Gastrocnemius medialis (tissue), 4 donors: ENCODE measurements at places on chromosomes 1 and 21. TPM values are rescaled to one million over a fixed set of nuclear protein-coding genes. Genes with fewer than 3 reads are reported as not detected.
A peak's percentile ranks its signal among the peaks of the same experiment; 100 is the strongest.

DNA sequence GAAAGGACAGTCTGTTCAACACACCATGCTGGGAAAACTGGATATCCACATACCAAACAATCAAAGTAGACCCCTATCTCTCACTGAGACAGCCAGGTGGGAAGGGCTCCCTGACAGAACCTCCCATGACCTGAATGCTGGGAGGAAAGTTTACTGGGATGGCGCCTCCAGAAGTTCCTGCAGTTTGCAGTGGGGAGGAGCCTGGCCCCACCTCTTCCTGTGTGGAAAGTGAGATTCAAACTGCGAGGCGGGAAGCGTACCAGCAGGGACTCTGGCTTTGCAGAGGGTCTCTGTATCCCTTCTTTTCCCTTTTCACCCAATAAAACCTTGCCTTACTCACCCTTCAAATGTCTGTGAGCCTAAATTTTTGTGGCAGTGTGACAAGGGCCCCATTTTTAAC lies 190.7 kb downstream of the HHIPL2 start:
- no peak for DNase-seq

DNA sequence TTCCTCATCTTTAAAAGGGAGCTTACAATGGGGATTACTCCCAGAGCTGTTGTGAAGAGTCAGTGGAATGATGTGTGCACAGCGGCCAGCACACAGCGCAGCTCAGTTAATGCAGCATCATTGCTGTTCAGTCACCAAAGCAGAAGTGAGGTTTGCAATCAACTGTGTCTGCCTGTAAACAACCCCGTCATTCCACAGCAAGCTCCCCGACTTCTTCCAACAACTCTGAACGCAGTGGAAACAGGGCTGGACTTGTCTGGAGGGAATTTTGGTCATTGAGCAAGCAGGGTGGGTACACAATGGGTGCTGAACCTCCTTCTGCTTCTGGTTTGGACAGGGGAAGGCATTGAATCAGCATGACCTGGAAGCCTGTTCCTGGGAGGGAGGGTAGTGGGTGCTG lies 347.4 kb downstream of the PTPRU start:
- no peak for DNase-seq

DNA sequence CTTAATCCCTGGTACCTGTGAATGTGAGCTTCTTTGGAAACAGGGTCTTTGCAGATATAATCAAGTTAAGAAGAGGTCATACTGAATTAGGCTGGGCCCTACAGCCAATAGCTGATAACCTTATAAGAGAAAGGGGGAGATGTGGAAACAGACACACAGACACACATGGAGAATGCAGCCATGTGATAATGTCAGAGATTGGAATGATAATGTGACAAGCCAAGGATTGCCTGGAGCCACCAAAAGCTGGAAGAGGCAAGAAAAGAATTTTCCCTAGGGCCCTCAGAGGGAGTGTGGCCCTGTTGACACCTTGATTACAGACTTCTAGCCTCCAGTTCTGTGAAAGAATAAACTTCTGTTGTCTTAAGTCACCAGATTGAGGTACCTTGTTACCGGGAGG lies 114.5 kb upstream of the SOD1 start:
- no peak for DNase-seq

- no peak for DNase-seq
Observed at GRCh38 chr1:41616563-41616962, 132.1 kb upstream of the EDN2 start.

DNA sequence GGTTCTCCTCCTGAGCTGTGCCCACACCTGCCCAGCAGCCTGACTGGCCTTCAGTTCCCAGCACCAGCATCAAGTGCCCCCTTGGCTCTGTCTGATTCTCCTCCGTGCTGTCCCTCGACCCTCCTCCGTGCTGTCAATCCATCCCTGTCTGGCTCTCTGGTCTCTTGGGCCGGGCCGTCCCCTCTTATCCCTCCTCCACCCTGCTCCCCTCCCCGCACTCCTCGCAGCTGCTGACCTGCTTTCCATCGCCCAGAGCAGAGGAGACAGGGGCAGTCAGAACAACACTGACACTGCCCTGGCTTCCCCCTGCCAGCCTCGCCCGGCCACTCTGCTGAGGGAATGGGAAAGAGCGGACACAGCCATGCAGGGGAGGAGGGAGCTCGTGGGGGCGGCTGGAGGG lies 267.4 kb downstream of the CAMTA1 start:
- no peak for DNase-seq

- peak; percentile 51 for DNase-seq
Observed at GRCh38 chr1:23376890-23377811, 7.5 kb upstream of the ZNF436 start.

DNA sequence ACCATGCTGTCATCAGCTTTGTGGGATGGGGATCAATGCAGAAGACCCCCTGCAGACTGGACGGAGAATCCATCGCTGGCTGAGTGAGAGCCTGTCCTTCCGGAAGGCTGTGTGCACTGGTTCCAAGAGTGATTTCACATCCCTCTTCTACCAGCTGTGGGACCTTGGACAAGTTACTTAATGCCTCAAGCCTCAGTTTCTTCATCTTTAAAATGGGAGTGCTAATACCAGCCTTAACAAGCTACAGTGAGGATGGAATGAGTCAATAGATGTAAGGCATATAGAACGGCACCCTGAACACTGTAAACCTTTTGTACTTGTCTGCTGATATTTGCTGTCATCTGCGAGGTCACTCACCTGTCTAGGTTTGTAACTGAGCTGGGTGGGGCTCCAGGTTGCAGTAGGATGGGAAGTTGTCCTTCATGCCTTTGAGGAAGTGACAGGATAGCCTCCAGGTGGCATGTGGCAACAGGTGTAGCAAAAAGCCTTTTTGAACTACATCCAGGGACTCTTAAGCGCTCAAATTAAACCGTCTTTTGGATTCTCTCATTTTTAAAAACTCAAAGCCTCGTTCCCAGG lies 27.5 kb downstream of the TMEM51 start:
- DNase-seq = no peak

GRCh38 chr1:79190074-79190473 lies 183.5 kb upstream of the ADGRL4 start:
- no peak for DNase-seq

DNA sequence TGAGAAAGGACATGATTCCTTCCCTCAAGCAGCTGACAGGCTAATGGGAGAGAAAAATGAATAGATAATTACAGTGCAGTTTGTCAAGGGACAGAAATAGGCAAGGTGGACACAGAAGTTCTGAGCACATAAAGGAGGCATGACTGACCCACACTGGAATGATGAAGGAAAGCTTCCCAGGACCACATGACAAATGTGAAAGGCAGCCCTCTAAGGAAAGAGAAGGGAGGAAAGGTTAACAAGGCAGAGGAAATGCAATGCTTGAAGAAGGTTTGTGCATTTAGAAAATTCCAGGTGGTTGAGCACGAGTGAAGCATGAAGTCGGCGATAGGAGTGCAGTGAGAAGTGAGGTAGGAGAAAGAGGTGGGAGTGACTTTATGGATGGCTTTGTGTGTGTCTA lies 37.4 kb downstream of the LAMC2 start:
- no peak for DNase-seq

DNA sequence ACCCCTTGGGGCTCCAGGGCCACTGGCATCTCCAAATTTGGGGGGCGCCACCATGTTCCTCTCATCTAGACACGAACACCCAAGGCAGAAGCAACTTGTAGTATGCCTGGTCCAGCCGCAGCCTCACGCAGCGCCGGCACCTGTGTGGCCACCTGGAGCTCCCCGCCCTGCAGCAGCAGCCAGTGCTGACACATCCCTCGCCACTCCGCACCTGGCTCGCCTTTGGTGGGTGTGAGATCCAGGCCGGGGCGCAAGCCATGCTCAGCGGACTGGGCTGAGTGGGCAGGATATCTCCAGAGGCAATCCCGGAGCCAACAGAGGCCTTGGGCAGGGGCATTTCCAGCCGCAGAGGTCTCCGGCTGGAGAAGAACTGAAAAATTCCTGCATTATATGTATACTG lies 1563.7 kb downstream of the NCAM2 start:
- DNase-seq = no peak

DNA sequence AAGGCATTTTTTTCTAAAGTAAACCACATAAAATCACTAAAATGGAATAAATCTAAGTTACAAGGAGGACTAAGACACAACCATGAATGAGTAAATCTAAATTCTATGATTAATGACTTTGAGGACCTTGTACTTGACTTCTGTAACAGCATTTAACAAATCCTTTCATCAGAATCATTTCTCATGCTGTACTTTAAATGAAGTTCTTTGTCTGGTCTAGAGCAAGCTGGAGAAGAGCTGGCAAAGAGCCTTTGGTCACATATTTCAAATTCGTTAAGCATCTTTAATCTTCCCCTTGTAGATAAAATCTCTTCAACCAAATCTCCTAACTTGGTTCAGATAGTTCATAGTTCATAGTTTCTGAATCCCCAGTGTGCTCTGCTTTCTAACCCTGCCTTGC lies 405.4 kb downstream of the PTPRC start:
- DNase-seq = no peak

DNA sequence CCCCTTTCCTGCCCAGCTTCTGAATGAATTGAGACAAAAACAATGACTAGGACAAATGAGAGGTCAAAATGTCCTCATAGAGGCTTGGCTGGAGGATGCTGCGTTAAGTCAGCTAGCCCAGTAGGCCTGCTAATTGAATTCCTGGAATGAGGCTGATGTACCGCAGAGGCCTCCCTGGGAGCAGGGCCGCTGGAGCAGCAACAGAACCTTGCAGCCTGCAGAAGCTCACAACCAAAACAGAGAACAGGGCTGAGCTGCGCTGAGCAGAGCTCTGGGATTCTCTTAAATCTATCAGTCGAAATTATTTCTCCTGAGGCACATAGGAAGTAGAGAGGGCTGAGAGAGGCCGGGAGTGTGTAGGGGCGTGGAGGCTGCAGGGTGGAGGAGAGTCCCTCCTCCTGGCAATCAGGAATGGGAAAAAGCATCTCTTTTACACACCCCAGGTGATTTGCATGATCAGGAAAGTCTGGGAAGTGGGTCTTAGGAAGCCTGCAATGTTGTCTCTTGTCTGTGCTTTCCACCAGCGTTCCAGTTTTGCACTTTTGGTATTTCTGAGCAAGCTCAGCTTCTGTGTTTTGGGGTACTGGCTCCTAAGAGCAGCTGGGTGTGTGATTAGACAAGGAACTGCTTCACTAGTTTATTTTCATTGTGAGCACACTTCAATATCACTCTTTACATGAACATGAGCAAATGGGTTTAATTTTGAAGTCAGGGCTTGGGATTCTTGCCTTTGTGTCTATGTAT lies 66.5 kb downstream of the RYR2 start:
- DNase-seq = no peak

DNA sequence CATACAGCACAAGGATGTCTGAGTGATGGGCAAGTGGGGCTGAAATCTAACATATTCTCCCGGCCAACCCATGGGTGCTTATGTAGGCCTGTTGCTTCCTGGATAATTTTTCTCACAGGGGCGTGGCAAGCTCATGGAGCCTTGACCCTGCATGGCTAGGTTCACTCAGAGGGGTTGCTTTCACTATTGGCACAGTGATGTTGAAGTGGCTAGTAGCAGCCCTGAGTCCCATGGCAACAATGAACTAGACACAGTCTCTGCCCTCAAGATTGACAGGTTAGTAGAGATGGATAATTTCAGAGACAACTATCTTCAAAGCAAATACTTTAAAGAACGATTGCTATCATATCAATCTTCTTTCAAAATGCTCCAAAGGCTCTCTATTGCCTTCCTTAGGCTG lies 6.5 kb upstream of the MAB21L3 start:
- DNase-seq = no peak

- DNase-seq = no peak
Observed at GRCh38 chr1:167784876-167785550, 63.2 kb downstream of the MPZL1 start.

DNA sequence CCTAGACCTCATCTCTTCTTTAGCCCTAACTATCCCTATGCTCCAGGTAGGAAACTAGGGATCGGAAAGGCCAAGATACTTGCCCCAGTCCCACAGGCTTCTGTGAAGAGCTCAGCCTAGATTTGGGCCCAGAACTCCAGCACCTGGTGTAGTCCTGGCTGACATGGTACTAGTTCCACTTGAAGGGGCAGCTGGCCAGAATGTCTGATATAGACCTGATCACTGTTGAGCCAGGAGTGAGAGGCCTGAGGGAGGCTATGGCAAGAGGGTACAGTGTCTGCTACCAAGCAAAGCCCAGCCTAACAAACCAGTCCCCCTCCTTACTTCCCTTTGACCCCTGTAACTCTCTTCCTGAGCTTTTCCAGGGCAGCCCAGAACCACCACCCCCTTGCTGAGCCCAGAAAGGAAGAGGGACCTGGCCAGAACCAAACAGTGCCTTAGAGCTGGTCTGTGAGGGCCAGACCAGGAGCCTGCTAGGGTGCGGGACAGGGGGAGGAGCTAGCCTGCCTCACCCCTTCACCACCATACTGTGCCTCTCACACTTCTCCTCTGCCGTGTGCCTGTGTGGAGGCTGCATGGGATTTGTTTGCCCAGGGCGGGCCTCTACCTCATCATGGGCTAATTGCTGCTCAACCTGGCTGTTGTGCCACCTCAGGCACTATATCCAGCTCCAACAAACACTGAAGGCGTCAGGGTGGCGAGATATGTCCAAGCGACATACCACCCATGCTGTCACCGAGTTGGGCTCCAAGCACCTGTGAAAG lies 10.9 kb downstream of the POMGNT1 start:
- DNase-seq = no peak

DNA sequence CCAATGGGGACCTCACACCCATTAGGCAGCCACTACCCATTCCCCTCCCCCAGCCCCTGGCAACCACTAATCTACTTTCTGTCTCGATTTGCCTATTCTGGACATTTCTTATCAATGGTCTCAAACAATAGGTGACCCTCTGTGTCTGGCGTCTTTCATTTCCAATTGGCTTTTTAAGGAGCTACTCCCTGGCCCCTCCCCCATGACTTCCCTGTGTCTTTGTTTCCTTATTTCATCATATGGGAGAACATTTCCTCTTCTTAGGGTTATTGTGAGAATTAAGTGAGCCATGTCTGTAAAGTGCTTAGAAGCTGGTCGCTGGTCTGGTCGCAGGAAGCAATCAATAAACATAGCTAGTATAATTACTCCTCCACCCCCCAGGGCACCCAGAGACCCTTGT lies 80.9 kb downstream of the SPSB1 start:
- no peak for DNase-seq

Gene KRTAP12-2
- not detected for total RNA-seq

Gene MASP2
- total RNA-seq = 0.16 TPM

Gene DMRTA2
- not detected for total RNA-seq
